ENCODE measurements at places on chromosomes 6 and 20. TPM values are rescaled to one million over a fixed set of nuclear protein-coding genes. Genes with fewer than 3 reads are reported as not detected.

Gene MLIP
- total RNA-seq = not detected

Gene ROS1
- total RNA-seq = 1.4 TPM

Gene RBM24
- 6.1 TPM for total RNA-seq

Gene GSTA3
- not detected for total RNA-seq

Gene HRH3
- total RNA-seq = not detected

Gene NOTCH4
- total RNA-seq = 3.2 TPM

Gene SLCO4A1
- total RNA-seq = not detected

Gene PI16
- total RNA-seq = under 0.01 TPM

Gene TM9SF4
- total RNA-seq = 33.7 TPM

Gene CSNK2A1
- 84.4 TPM for total RNA-seq

Gene C6orf120
- 46.2 TPM for total RNA-seq

Gene C6orf52
- 3.9 TPM for total RNA-seq

Gene VARS2
- 14.1 TPM for total RNA-seq

Gene MATN4
- not detected for total RNA-seq

Gene CD93
- total RNA-seq = 8.6 TPM

Gene ERMARD
- total RNA-seq = 13.2 TPM

Gene OR12D3
- total RNA-seq = not detected

Gene AIF1
- not detected for total RNA-seq

Gene IMPG1
- total RNA-seq = 0.26 TPM

Gene BTNL2
- not detected for total RNA-seq

Gene CRIP3
- not detected for total RNA-seq

Gene SOX18
- total RNA-seq = 0.13 TPM

Gene NUP43
- total RNA-seq = 19.6 TPM

Gene ITPR3
- total RNA-seq = 6.9 TPM

Gene ZNF341
- total RNA-seq = 2.8 TPM

Gene PRDM1
- total RNA-seq = 4.3 TPM

Gene MCHR2
- total RNA-seq = not detected

Gene CRYBG1
- 0.80 TPM for total RNA-seq

Gene TTK
- 22.0 TPM for total RNA-seq

Gene DCDC2
- not detected for total RNA-seq

Gene TOX2
- total RNA-seq = 50.7 TPM

Gene OLIG3
- total RNA-seq = not detected

Gene MAP3K5
- total RNA-seq = 21.2 TPM

Gene BEND3
- 1.4 TPM for total RNA-seq

Gene PLA2G7
- 0.13 TPM for total RNA-seq

Gene SNAP25
- 6.6 TPM for total RNA-seq

Gene PRRC2A
- 80.5 TPM for total RNA-seq

Gene CD109
- total RNA-seq = 34.9 TPM

Measured in epithelial cell of alveolus of lung (primary cell).